COR-L47 (cell line): ENCODE measurements at places on chromosomes 4 and X.

- DNase-seq: peak; percentile 40
Measured at GRCh38 chr4:148288448-148288847, 153.8 kb downstream of the NR3C2 start.

DNA sequence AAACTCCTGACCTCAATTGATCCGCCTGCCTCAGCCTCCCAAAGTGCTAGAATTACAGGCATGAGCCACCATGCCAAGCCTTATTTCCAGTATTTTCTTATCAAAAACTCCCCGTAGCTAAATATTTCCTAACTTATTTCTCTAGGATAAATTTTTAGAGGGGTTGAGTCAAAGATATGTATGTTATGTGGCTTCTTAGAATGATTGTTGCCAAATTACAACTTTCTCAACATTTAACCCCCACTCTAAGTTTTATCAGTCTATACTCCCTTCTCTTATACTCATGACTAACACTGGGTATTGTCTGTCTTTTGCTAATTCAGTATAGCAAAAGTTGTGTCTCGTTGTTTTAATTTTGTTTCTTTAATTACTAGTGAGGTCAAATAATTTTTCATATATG is 187.7 kb upstream of the LNX1 start:
- no peak for DNase-seq

DNA sequence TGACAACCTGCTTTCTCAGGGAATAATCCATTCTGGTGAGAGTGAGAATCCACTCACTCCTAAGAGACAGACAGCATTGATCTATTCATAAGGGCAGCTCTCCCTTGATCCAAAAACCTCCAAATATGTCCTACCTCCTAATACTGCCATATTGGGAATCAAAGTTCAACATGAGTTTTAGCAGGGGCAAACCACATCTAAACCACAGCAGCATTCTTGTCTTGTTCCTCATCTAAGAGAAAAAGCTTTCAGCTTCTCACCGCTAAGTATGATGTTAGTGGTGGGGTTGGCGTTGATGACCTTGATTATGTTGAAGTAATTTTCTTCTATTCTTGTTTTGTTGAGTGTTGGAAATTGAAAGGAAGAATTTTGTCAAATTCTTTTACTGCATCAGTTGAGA is 69.6 kb downstream of the SERTM2 start:
- no peak for DNase-seq

- no peak for DNase-seq
Measured at GRCh38 chr4:71559957-71560571, 221.2 kb downstream of the SLC4A4 start.

GRCh38 chr4:6087669-6088341 is 69.6 kb upstream of the C4orf50 start:
- DNase-seq: peak; percentile 73

DNA sequence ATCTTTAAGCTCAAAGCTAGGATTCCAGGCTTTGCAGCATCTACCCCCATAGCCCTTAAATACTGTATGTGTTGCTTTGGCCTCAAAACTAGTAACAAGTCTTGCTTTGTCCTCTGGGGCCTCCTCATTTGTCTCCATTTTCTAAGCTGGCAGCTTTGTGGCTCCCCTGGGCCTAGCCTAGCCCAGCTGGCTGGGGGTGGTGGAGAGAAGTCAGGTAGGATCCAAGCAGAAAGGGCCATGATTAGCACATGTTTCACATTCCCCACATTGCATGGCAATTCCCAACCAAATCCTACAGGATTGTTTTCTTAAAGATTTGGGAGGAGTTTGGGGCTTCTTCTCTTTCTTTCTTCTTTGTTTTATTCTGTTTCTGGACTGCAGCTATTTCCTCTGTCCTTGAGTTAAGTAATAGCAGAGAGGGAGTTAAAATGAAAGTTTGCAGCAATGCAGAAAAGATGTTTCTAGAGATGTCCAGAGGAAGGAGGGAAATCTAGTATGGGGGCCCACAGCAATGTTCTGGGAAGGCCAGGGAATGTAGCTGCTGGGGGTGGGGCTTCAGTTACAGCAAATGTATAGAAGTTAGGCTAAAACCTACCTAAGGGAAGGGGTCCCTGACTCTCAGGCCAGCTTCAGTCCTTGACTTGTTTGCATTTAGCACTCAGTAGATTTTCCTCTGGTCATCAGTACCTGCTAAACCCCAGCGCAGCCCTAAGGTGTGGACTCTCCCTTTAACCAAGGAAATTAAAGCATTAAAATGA is 92.1 kb downstream of the SHROOM4 start:
- DNase-seq: no peak

GRCh38 chr4:133711817-133712216 is 489.8 kb downstream of the PABPC4L start:
- DNase-seq: no peak

GRCh38 chr4:141473952-141474351 is 162.4 kb upstream of the IL15 start:
- no peak for DNase-seq

DNA sequence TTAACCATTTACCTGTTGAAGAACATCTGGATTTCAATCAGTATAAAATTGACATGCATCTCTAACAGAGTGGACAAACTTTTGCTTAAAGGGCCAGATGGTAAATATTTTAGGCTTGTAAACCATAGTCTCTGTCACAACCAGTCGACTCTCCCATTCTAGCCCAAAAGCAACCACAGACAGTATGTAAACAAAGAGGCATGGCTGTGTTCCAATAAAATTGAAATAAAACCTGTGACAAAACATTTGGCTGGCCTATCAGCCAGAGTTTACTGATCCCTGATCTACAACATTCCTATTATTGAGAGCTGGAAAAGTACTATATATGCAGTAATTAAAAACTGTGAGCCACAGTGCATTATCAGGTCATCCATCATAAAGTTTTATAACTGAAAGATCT is 3.2 kb downstream of the CENPC start:
- DNase-seq: no peak

DNA sequence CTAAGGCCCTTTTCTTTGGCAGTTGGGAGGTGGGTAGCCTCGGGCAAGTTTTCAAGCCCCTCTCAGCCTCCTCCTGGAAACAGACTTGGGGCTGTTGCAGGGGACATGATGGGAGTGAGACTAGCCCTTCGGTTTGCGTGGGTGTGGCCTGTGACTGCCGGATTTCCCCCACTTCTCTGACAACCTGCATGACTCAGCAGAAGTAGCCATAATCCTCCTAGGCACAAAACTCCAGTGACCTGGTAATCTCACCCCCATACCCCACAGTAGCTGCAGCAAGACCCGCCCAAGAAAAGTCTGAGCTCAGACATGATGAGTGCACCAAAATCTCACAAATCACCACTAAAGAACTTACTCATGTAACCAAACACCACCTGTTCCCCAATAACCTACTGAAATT is 433.7 kb upstream of the AMOT start:
- DNase-seq: no peak

DNA sequence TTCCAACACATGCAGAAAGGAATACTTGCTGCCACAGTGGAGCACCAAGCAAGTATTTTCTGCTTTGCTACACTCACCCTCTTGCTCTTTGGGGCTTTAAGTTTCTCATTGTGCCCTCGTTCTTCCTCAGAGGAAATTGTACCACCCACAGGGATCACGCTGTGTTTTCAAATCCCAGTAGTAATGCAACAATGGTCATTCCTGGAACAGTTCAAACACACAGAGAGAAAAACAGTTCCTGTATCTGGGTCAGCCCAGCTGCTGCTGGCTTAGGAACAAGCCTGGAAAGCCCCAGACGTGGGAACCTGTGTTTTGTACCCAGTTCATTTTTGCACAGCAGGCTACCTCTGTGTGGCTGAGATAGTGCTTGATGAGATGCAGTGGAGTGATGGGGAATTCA is 907.8 kb downstream of the STPG2 start:
- peak; percentile 2 for DNase-seq

DNA sequence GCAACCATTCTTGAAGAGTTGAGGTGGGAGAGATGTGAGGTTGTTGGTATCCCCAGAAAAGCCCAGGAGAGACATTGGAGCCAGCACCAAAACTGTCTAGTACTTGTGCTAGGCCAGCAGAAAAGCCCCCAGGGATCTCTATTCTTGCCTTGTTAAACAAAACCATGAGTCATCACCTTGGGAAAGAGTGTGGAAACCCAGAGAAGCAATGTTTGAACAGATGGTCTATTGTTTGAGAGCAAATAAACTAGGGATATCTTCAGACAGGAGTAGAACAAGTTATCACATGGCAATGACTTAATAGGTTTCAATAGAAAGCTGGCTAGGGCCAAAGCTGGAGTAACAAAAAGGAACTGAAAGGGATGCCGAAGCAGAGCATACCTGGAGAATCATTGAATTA is 195.7 kb upstream of the CASK start:
- peak; percentile 71 for DNase-seq

- no peak for DNase-seq
Measured at GRCh38 chr4:17189401-17189720, 290.9 kb upstream of the LDB2 start.

- DNase-seq: peak; percentile 10
Measured at GRCh38 chrX:149504226-149504914, 736 bp downstream of the IDS start.

DNA sequence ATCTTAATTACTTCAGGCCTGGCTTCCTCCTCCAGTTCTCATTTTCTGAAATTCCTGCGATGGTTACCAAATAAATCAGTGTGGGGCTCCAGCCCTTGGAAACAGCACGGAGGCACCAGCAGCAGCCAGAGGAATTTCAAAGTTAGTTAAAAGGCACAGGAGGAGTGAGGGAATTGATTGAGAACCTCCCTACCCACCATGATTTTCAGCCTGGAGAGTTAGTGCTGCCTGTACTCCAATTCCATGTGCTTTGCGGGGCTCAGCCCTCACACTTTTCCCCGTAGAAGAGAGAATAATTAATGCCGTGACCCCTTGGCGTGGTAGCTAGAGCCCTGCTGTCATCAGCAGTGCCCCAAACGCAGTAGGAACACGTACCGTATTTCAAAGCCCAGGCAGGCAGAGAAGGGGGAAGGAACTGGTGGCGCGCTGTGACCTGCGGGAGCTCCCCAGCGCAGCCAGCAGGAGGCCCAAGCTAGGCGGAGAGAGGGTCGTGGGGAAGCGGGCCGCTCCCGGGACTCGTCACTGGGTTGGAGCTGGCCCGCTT is 84.0 kb upstream of the IGFBP7 start:
- no peak for DNase-seq

- no peak for DNase-seq
Measured at GRCh38 chr4:76407440-76408119, 13.4 kb downstream of the CCDC158 start.

DNA sequence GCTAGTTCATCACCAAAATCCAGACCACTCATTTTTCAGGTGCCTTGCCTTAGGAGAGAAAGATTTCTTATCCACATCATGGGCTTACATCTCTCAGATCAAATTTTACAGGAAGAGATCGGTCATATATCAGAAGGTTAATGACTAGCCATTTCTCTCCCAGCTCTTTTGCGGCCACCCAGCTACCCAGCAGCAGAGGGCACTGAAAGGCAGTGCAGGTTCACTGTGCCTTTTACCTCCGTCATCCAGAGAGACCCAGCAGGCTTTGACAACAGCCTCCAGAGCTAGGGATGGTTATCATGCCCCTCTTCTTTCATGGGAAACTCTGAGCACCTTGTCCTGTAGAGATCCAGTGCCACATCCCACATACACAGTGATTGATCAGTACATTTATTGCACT is 384.8 kb downstream of the AFF2 start:
- DNase-seq: no peak

GRCh38 chrX:133544778-133545177 is 129.5 kb upstream of the GPC4 start:
- no peak for DNase-seq

DNA sequence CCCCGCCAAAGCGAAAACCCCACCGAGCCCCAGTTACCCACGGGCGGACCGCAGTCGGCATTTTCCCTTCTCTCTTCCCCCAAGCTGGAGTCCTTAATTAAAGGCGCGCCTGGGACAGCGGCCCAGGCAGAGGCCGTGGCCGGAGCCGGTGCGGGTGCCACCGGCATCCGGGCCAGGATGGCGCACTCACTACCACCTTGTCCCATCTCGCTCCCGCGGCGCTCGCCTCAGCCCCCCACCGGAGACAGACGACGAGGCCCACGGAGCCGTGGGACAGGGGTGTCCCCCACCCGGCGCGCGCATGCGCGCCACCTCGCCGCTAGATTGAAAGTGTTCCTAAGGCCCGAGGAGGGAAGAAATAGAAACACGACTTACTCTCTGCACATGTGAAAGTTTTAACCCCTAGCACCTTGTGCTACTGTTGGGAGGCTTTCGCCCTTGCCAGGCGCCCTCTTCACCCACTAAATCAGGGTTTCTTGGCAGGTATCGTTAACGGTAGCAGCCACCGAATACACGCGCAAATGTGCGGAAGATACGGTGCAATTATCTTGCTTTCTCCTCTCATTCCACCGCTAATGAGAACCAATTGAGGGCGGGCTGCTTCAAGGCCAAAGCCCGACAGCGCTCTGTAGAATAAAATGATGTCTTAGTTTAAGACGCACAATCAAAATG is 64.3 kb upstream of the CCDC160 start:
- no peak for DNase-seq

- no peak for DNase-seq
Measured at GRCh38 chr4:3046162-3046561, 28.2 kb downstream of the HTT-AS start.

GRCh38 chr4:31949045-31949444 is 1228.9 kb downstream of the PCDH7 start:
- DNase-seq: no peak

DNA sequence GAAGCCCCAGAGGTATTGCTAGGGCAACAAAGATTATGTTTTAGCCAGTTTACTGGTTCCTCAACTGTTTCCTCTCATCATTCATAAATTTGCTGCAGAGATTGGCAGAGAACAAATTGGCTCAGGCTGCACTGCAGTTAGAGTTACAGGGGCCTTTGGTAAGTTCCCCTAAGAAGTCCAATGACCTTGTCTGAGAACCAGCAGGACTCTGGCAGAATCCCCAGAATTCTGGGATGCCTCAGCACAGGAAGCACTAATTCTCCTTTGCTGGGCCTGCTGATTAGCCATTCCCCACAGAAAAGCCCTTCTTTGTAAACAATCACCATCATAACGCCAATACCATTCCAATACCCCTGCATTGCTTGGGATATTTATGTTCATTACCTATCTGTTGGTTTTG is 151.3 kb downstream of the USP46 start:
- peak; percentile 34 for DNase-seq

- DNase-seq: no peak
Measured at GRCh38 chr4:34181311-34181841, 2062.9 kb downstream of the ARAP2 start.

DNA sequence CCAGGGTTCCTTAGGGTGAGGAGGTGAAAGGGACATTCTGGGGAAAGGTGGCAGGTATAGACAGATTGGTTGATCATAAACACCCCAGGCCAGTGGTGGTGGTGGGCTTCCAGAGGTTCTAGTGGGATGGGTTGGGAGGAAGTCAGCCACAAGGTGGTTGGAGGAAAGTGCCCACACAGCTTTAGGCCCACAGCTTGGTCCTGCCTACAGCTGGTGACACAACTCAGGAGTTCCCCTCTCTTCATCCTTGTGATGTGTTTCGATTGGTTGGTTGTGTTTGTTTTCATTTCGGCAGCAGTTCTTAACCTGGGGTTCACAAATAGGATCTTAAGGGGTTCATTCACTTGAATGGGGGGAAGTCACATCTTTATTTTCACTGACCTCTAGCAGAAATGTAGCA is 157.0 kb downstream of the TMEM164 start:
- no peak for DNase-seq
